ENCODE measurements at places on chromosomes 11 and 22.

DNA sequence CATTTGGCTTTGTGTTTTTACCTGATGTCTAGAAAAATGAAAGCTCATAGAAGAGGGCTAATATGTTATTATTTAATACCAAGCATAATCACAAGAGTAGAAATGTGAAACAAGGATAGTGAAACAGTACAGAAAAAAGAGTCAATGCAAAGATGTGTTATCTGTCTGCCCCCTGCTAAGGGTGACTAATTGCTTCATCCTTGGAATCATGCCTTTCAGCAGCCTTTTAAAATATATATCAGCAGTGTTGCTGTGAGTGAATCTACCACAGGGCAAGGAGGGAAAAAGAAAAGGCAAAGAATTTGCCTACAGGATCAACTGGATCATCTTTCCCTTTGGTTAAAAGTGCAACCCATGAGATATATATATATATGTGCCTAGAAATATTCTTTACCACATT, 867.2 kb upstream of the RAG2 start:
- DNase-seq: no peak

DNA sequence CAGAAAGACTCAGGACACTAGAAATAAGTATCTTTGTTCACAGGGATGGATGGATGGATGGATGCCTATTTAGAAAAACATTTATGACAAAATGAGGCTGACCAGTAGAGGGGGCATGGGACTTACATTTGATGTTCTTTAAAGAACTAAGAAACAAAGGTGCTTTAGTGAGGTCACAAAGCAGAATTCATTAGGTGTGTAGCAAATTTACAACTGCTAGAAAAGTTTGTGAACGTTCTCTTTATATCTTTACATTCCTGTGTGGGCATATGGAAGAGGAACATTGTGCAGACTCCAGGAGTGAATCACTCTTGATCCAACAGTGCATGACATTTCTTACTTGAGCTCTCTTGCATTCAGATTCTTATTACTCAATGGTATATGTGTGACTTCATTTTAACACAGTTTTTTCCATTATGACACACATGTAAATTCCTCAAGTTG, 15.8 kb upstream of the SIK2 start:
- peak; percentile 68 for DNase-seq

DNA sequence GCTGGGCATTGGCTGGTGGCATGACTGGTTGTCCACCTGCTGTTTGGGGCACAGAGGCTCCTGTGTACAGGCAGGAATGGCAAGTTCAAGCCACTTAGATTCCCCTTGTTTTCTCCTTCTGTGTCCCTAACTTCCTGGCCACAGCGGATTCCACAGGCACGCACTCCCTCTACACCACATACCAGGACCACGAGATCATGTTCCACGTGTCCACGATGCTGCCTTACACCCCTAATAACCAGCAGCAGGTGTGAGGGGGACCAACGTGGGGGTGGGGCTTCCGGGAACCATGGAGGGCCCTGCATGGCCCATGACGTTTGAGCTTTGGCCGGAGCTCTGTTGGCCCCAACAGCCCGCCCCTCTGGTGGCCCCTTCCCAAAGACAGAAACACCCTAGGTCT, 7.8 kb downstream of the SIPA1 start:
- no peak for DNase-seq

- DNase-seq: no peak
Measured at GRCh38 chr11:119627286-119627685, 101.7 kb downstream of the NECTIN1 start.

DNA sequence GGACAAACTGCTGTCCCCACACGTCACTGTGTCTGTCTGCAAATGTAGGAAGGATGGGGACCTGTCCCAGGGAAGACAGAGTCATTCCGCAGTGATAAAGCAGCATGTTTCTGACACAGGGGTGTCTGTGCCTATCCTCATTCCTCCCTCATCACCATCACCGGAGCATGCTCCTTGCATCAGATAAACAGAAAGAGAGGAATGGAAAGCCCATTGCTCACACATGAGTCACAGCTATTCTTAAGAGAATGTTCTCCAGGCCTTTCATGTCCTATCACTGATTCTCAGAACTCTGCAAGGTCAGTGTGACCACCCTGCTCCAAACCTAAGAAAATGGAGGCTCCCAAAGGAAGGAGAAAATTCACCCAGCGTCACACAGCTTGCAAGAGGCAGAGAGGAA, 38.9 kb downstream of the ZNF195 start:
- no peak for DNase-seq

DNA sequence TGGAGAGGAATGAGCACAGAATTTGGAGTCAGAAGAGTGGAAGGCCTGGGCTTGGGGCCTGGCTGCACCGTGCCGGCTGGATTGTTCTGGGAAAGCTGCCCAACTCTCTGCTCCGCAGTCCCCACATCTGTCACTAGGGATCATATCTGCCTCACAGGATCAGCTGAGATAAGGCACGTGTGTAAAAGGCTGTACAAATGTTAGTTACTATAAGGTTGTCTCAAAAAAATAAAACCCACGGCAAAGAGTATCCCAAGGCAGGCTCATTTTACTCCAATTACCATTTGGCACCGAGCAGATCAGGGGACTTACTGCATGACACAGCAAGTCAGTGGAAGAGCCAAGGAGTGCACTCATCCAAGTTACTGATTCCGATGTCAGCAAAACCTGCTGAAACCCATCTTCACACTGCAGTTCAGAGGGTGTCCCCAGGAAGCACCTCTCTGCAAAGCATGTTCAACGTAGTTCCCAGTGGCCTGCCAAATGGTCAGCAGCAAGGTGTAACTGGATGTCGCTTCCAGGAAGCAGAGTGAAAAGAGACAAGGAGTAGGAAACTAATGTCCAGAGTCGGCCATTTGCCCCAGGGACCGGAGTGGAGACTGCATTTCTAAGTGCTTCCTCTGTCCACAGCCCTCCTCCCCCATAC, 18.1 kb upstream of the MRTFA start:
- no peak for DNase-seq

DNA sequence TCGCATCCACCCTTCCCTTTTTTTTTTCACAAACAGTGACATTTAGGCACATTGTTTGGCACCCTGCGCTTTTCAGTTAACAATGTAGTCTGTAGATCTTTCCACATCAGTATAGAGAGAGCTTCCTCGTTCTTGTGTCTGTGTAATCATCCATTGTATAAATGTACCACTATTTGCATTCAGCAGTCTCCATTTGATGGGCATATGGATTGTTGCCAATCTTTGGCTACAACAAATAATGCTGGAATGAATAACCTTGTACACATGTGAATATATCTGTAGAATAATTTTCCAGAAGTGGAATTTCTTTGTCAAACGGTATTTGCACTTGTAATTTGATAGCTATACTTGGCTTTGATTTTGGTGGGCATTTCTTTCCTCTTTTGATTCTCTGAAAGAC, 17.1 kb downstream of the MPEG1 start:
- DNase-seq: no peak

DNA sequence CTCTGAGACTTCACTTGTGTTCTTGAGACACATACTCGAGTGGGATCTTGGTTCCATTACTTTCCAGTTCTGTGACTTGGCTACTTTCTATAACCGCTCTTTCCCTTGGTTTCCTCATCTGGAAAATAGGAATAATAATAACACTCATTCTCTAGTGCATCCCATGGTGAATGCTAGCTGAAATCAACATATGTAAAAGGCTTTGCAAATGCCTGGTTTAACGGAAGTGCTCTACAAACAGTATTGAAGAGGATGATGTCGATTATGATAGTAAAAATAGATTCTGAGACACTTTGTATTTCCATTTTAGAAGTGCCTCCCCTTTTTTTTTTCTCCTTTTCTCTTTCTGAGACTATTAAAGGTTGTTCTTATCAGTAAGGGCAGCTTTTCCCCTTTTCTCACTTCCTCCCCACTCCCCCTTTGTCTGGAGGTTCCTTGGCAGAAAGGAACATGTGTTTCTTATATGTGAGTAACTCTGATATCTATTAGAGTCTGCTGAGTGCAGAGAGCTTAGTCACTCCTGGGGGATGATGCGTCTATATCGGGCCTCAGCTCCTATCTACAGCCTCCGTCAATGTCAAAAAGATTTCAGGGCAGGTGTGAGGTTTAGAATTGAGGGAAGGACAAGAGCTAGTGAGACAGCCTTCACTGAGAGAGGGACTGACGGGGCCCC, 489.3 kb downstream of the NTM start:
- no peak for DNase-seq

DNA sequence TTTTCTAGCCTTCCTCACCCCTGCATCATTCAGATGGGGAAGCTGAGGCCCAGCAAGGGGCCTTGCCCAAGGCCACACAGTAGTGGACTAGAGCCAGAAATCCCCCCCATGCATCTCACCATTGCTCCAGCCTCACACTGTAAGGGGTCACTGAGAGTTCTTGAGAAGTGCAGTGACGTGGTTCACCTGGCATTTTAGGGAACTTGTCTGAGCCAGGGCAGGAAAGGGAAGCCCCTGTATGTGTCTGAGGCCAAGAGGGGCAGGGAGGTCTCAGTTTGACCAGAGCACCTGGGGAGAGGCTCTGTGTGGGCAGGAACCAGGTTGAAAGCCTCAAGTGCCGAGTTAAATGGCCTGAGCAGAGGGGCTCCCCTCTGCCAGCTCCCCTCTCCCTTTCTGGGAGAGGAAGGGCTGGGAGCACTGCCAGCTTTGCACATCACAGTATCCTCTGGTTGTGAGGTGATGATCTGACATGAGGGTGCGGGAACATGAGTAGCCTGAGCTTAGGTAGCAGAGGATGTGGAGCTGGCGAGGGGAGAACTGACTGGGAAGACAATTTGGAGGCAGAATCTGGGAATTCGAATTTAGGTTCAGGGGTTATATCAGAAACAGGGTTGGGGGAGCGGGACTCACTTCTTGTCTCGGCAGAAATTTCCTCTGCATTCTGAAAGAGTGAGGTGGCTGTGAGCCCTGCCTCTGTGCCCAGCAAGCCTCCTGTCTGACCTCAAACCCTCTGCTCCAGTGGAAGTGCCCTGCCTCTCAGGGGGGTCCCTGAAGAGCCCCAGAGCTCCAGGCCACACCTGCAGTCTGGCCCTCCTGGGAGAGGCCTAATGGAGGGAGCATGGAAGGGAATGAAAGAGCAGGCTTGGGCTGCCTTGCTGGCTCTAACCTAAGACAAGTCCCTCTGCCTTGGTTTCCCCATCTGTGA, 14.6 kb downstream of the ARHGEF17 start:
- no peak for DNase-seq

Measured in CD4-positive, alpha-beta T cell treated with Interleukin-12 subunit alpha and Interleukin-12 subunit beta, for 1 hour (primary cell).